ENCODE measurements at places on chromosomes 11 and 22.
A peak's percentile ranks its signal among the peaks of the same experiment; 100 is the strongest.

DNA sequence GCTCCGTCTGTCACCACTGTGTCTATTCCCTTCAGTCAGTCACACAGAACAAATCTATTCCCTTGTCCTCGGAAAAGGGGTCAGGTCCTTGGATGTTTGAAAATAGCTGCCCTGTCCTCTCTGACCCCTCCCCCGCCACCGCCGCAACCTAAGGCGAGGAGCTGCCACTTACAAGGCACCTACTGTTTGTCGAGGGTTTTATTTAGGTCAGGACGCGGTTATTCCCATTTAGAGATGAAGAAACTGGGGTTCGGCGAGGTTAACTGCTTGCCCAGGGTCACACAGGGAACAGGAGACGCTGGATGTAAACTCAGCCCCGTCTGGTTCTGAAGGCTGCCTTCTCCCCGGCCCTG, 1468.1 kb downstream of the BRD1 start:
- DNase-seq = no peak

- no peak for DNase-seq
Measured at GRCh38 chr11:18145025-18145424, 12.7 kb downstream of the MRGPRX3 start.

GRCh38 chr22:27719535-27720227, 81.9 kb downstream of the MN1 start:
- peak; percentile 67 for DNase-seq

- DNase-seq = no peak
Measured at GRCh38 chr11:61574611-61575010, 6.3 kb downstream of the SYT7 start.

- no peak for DNase-seq
Measured at GRCh38 chr11:7501894-7502293, 11.9 kb upstream of the PPFIBP2 start.
